Upper lobe of right lung (tissue), 1 donor: ENCODE measurements at places on chromosomes 12 and 14. TPM values are rescaled to one million over a fixed set of nuclear protein-coding genes. Genes with fewer than 3 reads are reported as not detected.

Gene CCNB1IP1
- total RNA-seq = 37.9 TPM

Gene GLT8D2
- total RNA-seq = 9.1 TPM

- H3K27me3 ChIP-seq = no peaks in the 10 kb centered on the region
- no peak overlapping the region for H3K27ac ChIP-seq
- no peak overlapping the region for H3K4me3 ChIP-seq
- H3K4me1 ChIP-seq = no peaks in the 10 kb centered on the region
These were observed 91.0 kb downstream of the TTLL5 start for GRCh38 chr14:75752086-75752485.

GRCh38 chr12:82375201-82375600, 16.9 kb downstream of the METTL25 start:
- no peaks in the 10 kb centered on the region for H3K4me1 ChIP-seq
- no peak overlapping the region for H3K27ac ChIP-seq
- H3K4me3 ChIP-seq = no peak overlapping the region
- no peaks in the 10 kb centered on the region for H3K27me3 ChIP-seq

DNA sequence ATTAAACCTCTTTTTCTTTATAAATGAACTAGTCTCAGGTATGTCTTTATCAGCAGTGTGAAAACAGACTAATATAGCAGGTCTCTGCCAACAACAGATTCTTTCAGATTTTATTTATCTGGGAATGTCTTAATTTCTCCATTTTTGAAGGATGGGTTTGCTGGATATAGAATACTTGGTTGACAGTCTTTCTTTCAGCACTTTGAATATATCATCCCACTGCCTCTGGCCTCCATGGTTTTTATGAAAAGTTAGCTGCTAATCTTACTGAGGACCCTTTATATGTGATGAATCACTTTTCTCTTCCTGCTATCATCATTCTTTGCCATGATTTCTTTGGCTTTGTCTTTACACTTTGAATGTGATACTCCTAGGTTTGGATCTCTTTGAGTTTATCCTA, 148.0 kb downstream of the ANO6 start:
- H3K4me1 ChIP-seq = peaks cover 2% of the 10 kb centered on the region
- H3K27me3 ChIP-seq = no peaks in the 10 kb centered on the region
- no peak overlapping the region for H3K27ac ChIP-seq
- H3K36me3 ChIP-seq = peaks cover 13% of the 10 kb centered on the region
- no peak for DNase-seq
- no peak overlapping the region for H3K4me3 ChIP-seq
